ENCODE measurements at places on chromosomes 6 and 20. TPM values are rescaled to one million over a fixed set of nuclear protein-coding genes. Genes with fewer than 3 reads are reported as not detected.

The EBF4 gene
- 6.0 TPM for total RNA-seq

The NAA20 gene
- 71.8 TPM for total RNA-seq

The RIMS4 gene
- total RNA-seq = 0.29 TPM

The PHF3 gene
- total RNA-seq = 41.2 TPM

Measured in mesenteric fat pad (tissue), 1 donor.